ENCODE measurements at places on chromosomes 5 and 9.
A peak's percentile ranks its signal among the peaks of the same experiment; 100 is the strongest.

GRCh38 chr9:26243726-26244125 lies 565.5 kb upstream of the TUSC1 start:
- DNase-seq, result no peak

- peak; percentile 60 for DNase-seq
Observed at GRCh38 chr9:88076286-88077070, 61.8 kb downstream of the SPATA31C2 start.

GRCh38 chr5:6395621-6396020 lies 17.3 kb upstream of the MED10 start:
- DNase-seq, result no peak

GRCh38 chr5:170619869-170620268 lies 116.0 kb downstream of the KCNIP1 start:
- DNase-seq, result no peak

- no peak for DNase-seq
Observed at GRCh38 chr5:55180016-55180415, 7.0 kb upstream of the CDC20B start.

DNA sequence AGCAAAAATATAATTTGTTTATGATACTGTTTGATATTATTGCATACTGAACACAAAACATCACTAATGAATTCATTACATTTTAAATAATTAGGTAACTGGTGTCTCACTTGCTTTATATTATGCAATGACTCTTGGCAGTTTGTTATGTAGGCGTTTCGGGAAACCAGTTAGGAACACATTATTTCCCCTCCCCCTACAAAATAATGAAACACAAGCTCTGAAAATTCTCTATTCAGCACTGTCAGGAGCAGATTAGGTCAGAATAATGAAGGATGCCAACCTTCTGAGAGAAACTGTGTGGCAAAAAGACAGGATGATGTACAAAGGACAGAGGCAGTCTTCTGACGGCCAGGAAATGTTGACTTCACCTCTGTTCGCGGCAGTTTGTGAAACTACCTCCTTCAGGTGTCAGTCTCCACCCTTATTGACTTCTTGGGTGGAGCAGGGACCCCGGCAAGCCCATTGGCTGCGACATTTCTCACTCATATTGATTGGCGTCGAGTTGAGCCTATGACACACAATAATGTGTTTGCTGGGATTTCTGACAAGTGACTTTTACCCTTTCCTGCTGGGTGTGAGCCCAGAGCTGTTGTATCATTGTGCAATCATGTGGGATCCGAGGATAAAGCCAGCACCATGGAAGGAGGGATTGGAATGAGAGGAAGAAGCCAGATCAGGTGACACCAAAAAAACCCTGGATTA lies 33.9 kb downstream of the SH3PXD2B start:
- peak; percentile 32 for DNase-seq

DNA sequence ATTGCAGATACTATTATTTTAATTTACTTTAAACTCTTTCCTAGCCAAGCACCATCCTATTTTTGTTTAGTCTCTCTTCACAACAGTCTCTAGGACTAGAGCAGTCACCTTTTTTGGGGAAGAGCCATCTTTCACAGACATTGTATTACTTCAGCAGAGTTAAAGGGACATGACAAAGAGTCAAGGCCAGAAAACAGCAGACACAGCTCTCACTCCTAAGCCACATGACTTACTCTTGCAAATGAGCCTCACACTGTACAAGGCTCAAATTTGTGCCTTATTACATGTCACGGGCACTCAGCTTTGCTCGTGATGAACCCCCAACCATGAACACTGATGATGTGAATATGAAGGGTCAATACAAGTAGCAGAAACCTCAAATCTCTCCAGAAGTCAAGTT lies 104.3 kb downstream of the ZNF608 start:
- no peak for DNase-seq

- DNase-seq, result no peak
Observed at GRCh38 chr9:87682618-87683017, 43.3 kb upstream of the CTSL start.

Measured in activated CD4-positive, alpha-beta T cell treated with anti-CD3 and anti-CD28 coated beads, Interleukin-2, amount 50 U/mL, for 48 hours (primary cell).